Type B pancreatic cell (in vitro differentiated cells): ENCODE measurements at places on chromosomes 2 and 18. TPM values are rescaled to one million over a fixed set of nuclear protein-coding genes. Genes with fewer than 3 reads are reported as not detected.

Gene TGFA
- total RNA-seq, result 6.8 and 21.0 TPM in 2 replicates

Gene ERMN
- 1.2 and 1.6 TPM in 2 replicates for total RNA-seq

Gene IL37
- total RNA-seq, result not detected in 2 replicates

Gene DYSF
- total RNA-seq, result 1.7 and 4.2 TPM in 2 replicates

Gene GCG
- total RNA-seq, result 4,376 and 4,649 TPM in 2 replicates

Gene TRPM8
- total RNA-seq, result 0.60 and 0.62 TPM in 2 replicates

Gene RNU2-63P
- 4.9 and 18.8 TPM in 2 replicates for total RNA-seq
